ENCODE measurements at places on chromosomes 11 and 22. TPM values are rescaled to one million over a fixed set of nuclear protein-coding genes. Genes with fewer than 3 reads are reported as not detected.

DNA sequence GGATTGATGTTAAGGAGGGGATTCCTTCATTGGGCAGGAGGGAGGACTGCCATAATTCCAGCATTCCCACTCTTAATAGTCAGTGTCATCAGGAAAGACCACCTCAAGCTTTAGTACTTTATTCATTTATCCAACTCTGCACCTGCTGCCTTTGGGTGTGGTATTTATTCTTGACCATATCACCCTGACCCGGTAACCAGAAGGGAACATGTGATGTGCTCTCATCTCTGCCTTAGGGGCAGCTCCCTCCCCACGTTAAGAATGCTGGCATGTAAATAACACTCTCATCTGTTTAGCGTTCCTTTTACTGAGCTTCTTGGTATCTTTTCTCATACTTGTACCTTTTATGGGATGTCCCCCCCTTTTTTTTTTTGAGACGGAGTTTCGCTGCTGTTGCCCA, 7.7 kb downstream of the CAT start:
- DNase-seq = no peak

GRCh38 chr22:32354360-32355351, 3.0 kb upstream of the RFPL3 start:
- no peak for DNase-seq

DNA sequence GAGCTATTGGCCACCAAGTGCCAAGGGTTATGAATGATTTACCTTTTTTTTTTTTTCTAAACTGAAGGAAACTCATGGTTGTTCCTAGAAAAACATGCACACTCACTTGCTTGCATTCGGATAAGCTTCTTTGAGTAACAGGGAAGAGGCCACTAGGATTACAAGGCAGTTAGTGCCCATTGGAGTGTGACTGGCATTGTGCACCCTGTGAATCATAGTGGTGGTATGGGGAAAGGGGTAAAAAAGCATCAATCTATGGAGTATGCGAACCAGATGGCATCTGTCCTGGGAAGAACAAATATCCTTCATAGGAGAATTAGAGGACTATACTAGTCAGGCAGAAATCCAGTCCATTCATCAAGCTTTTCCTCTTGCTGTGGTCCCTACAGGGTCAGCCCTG, 24.2 kb downstream of the CD44 start:
- DNase-seq = no peak

DNA sequence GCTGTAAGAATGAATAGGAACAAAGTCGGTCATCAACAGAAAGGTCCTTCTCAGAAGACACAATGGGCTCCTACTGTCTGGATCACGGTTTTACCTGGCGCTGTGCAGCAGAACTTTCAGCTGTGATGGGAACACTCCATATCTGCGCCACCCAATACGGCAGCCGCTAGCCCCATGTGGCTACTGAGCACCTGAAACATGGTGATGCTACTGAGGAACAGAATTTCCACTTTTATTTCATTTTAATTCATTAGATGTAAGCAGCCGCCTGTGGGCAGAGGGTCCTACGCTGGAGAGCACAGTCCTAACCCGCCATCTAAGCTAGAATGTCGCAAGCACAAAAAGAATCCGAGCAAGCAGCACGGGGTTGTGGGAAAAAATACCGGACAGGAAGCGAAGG, 2.7 kb downstream of the SULT4A1 start:
- DNase-seq = no peak

- no peak for DNase-seq
Measured at GRCh38 chr22:22403306-22403705, 105.2 kb downstream of the ZNF280B start.

DNA sequence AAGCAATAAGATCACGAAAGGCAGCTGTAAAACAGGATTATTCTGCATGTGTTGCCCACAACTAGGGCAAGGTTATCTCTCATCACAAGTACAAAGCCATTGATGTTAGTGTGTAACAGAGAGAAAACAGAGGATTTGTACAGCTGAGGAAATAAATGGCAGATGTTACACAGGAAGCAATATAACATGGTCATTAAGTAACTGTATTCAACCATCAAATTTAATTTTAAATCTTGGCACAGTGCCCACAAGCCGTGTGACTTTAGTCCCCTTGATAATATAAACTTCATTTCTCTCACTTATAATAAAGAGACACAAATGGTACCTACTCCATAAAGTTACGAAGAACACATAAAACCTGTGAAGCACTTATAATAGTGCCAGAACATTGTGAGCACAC, 17.3 kb downstream of the OR51E2 start:
- DNase-seq = no peak

DNA sequence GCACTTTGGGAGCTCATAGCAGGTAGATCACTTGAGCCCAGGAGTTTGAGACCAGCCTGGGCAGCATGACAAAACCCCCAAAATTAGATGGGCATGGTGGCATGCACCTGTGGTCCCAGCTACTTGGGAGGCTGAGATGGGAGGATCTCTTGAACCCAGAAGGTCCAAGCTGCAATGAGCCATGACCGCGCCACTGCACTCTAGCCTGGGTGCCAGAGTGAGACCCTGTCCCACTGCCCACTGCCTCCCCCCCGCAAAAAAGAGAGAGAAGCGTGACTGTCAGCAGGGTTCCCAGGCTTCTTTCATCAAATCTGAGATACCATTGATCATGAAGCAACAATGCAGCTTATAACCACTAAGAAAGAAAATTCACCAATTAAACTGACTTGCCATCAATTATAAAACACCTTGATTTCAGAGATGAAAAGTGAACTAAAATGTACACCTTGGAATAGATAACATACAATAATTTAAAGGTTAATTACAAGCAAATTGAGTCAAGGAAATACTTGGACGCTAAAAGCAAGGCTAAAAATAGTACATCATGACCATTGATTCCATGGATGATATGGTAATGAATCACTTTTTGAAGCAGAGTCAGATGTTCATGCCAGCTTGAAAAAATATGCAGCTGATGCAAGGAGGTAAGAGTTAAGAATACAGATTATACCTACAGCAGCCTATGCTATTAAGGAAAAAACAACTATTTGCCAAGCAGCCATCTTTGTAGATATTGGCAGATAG, 90.8 kb upstream of the ALKBH3 start:
- no peak for DNase-seq

- no peak for DNase-seq
Measured at GRCh38 chr22:39738746-39739145, 154.8 kb downstream of the ENTHD1 start.

DNA sequence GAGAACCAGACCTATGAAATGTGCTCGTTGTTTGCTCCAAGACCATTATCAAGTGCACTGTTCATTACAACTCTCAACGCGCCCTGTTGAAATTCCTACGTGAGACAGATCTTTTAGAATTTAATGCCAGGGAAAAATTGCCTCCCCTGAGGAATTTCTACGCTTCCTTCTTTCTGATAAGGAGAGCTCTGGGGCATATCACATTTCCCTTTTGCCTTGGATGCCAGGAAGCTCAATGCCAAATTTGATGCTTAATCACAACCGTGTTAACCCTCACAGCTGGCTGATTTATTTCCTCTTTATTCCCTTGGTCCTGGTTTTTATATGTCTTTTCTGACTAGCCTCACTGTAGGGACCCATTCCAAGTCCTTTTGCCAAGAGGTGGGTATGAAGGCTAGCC, 109.4 kb downstream of the MICAL2 start:
- no peak for DNase-seq

DNA sequence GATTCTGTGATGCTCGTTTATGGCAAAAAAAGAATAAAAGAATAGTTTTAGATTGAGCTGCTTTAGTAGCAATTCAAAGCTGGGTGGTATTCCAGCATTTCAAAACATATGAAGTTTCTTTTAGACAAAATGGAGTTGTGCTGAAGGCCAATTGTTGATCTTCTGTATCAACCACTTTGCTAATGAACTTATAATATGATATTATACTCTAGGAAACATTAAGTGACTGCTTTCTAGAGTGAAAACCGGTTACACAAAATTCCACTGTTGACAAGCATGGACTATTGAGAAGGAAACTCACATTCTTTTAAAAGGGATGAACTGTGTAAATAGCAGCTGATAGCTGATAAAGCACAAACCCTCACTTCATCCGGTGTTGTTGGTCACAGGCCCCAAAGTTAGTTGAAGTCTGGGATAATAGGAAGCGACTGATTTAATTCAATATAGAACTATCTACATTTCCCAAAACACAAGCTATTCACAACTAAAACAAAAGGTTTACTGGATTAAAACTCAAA, 255.1 kb downstream of the CADM1 start:
- DNase-seq = no peak

DNA sequence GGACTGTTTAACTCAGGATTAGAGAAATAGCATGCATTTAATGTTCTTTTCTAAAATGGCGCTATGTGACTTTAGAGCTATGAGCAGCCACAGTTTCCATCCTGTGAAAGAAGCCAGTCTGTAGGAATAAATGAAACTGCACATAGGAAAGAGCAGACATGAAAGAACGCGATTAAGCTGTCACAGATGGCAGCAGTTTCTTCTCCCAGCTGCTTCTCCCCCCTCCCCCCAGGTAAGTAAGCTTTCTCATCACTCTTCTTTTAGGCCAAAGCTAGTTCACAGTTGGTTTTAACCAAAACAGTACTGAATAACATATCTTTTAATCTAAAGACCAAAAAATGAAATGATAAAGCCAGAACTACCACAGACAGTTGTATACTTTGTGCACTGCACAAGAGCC, 266.4 kb downstream of the KCNA4 start:
- DNase-seq = no peak

GRCh38 chr11:67054836-67055523, 1.7 kb upstream of the RHOD start:
- no peak for DNase-seq

GRCh38 chr11:89267660-89268302, 90.1 kb downstream of the TYR start:
- no peak for DNase-seq

DNA sequence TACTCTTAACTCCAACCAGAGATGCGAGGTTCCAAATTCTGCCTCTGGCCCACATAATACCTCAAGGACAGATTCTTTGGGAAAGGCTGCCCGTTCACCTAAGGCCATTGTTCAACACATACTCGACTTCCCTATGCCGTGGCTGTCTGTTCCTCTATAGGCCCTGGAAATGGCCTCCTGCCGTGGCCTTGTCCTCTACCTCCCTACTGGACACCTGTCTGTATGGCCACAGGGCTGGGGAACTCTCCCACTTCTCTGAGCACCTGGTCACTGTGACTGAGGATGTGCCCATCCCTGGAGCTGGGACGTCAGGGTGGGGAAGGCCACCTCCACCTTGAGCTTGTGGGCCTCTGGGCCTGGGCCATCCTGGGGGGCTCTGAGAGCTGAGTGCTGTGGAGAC, 340.5 kb upstream of the B3GAT1 start:
- DNase-seq = peak; percentile 72

- no peak for DNase-seq
Measured at GRCh38 chr11:118379497-118379896, 20.1 kb downstream of the UBE4A start.

- no peak for DNase-seq
Measured at GRCh38 chr11:47154616-47155570, 21.8 kb downstream of the ARFGAP2 start.

DNA sequence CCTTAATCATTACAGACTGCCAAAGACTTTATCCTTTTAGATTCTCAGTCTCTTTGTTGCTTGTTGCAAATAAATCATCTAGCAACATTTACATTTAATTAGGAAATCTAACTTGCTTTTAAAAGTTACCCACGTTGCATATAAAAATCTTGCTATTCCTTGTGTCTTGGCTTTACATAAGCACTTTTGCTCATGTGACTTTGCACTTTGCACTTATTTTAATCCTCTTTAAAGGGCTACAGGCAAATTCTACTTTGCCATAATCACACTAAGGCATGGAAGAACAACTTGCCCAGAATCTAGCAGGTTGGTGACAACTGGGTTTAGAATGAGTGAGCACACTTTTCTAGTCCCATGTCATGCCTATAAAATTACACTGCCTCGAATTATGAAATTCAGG, 25.9 kb downstream of the PRRG4 start:
- no peak for DNase-seq

- no peak for DNase-seq
Measured at GRCh38 chr11:131402040-131402439, 31.6 kb downstream of the NTM start.

DNA sequence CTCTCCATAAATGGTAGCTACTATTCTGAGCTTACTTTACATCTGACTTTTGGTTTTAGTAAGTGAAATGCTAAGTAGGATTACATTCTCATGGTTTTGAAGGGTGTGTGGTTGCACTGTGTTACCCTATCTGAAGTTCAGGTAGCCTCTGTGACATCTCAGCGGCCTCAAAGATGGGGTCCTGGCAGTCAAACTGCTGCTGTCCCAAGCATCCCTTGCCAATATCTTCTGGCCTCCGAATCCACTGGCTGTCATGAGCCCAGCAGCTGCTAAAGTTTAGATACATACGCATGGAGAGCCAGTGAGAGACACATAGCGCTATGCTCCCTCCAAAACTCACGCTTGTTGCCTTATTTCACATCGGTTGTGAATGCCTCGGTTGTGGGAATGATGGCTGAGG, 34.9 kb downstream of the UBASH3B start:
- no peak for DNase-seq

- DNase-seq = no peak
Measured at GRCh38 chr11:131185915-131186314, 184.5 kb upstream of the NTM start.

DNA sequence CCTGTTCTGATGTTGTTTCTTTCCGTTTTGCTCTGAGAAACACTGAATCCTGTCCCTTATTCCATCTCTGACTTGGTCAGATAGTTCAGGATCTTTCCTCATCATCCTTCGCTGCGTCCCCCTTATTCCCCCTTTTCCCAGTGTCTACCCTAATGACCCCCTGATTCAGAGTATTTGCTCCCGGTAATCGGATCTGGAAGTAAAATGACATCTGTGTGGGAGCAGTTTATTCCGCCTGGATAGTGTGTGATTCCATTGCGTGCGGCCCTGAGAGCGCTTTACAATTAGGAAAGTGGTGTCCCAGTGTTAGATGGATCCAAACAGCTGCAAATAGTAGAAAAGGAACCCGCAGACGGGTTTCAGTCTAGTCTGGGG, 606 bp downstream of the DRG1 start:
- DNase-seq = no peak

DNA sequence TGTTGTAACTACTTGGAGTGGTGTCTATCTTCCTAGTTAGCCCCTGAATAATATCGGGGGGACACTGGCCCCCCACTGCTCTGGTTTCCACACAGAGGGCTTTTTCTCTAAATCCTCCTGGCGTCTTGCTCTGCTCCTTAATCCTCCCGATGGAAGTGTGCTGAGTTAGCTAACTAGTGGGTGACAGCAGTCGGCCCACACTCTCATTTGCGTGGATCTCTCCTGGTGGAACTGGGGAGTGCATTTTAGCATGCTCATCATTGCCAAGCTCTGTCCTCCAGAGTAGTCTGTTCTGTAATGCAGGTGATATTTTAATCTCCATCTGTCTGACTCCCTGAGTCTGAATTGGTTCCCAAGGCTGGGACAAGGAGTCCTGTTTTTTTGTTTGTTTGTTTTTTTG, 46.1 kb upstream of the RASSF10 start:
- DNase-seq = no peak

- no peak for DNase-seq
Measured at GRCh38 chr11:131533149-131533548, 162.7 kb downstream of the NTM start.

ACAD8 gene
- 26.8 TPM for total RNA-seq

DGAT2 gene
- not detected for total RNA-seq

BIRC3 gene
- total RNA-seq = 1.0 TPM

PRAME gene
- total RNA-seq = not detected

NXPE1 gene
- total RNA-seq = not detected

INPP5J gene
- total RNA-seq = 3.5 TPM

CEP126 gene
- total RNA-seq = 8.9 TPM

BDNF gene
- 4.2 TPM for total RNA-seq

PIWIL4 gene
- total RNA-seq = 1.2 TPM

GLYAT gene
- not detected for total RNA-seq
